ENCODE measurements at places on chromosomes 12 and 14. TPM values are rescaled to one million over a fixed set of nuclear protein-coding genes. Genes with fewer than 3 reads are reported as not detected.

- peak; percentile 52 for DNase-seq
Measured at GRCh38 chr12:64781280-64782190, 22.3 kb upstream of the GNS start.

DNA sequence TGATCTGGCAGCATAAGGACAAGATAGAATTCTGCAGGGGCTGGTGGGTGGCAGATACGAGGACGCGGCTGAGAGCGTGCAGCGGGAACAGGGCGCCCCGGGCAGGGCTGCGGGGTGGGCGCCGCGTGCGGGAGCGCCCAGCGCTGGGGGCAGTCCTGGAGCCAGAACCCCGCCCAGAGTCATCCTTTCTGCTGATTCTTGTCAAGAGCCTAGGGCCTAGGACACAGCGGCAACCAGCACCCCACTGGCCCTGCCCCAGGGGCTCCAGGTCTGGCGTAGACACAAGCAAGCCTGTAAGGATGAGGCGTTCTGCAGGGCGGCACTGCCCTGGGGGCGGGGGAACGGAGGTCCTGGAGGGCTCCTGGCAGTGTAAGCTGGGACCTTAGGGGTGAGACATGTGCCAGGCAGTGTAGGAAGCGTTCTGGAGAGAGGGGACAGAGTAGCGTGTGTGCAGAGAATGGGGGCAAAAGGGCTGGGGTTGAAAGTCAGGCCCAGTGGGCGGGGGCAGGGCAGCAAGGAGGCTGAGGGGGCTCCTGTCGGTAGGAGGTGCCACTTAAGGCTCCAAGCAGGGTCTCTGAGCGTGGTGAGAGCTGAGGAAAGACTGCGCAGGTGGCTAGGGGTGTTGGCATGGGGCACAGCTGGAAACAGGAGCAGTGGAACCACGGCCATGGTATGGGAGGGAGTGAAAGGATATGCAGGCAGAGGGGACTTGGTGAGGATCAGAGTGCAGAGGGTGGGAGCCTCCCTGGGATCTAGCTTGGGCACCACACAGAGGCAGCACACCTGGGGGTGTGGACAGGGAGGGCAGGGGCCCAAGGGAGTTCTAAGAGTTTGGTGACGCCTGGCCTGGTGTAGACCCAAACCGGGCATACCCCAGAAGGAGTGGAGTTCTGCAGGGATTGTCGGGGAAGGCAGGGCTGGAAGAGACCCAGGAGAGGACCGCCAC, 845 bp upstream of the AHNAK2 start:
- DNase-seq, result no peak

DNA sequence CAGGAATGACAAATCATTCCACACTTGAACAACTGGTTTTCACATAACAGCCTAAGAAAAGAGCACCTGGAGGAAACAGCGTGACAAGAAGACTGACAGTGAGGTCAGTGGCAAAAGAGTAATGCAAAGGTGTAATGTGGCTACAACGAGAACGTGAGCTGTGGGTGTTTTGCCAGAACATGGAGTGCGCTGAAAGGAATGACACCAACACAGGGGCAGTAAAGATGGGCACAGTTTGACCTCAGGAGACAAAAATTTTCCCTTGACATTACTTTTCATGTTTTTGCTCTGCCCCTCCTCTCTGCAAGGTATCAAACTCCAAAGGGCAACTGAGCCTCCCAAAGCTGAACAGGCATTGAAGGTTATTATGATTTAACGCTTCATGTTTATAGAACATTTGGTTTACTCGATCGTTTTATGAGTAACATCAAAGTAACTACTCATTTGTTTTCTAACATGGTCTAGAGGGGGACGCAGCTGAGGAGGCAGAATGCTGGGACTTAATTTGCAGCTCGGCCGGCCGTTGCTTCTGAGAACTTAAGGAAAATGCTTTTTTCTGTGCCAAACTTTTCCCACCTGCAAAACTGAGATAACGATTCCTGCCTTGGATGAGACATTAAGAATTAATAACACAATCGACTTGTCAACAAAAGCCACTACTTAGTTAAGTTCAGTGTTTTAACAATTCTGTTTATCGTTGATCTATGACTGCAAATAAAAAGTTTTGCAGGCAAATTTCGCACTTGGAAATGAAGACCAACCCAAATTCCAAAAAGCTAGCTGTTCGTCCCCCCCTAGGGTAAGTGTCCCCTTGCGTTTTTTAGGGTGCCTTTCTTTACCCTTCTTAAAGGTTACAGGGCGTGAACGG, 954 bp downstream of the HAUS4 start:
- peak; percentile 36 for DNase-seq

DNA sequence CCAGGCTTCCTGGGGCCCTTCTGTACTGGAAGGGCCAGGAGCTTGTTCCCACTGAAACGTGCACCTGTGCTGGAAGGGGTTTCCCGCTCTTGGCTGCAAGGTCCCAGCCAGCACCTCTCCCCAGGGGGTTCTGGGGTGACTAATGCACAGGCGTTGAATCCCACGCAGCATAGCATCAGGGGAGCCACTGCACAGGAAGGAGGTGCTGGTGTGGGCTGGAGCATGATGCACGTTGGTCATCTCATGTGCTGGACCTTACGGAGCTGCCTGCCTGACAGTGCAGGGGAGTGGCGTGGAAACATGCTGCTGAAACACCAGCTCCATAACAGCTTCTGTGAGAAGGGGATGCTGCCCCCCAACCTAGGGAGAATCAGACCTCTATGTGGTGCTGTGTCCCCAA, 623.0 kb downstream of the AACS start:
- DNase-seq, result no peak

Gene LMO3
- not detected for total RNA-seq

Gene HHIPL1
- 1.8 TPM for total RNA-seq

DNA sequence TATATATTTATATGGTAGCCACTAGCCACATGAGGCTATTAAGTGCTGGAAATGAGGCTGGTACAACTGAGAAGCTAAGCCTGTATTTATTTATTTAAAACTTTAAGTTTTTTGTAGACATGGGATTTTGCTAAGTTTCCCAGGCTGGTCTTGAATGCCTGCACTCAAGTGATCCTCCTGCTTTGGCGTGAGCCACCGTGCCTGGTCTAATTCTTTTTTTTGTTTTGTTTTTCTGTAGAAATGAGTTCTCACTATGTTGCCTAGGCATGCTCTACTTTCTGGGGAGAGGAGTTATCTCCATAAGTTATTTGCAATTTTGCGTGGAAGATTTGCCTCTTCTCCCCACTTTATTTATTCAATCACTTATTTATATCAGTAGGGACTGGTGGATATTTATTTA, 4.8 kb upstream of the SNRNP35 start:
- no peak for DNase-seq
